ENCODE measurements at places on chromosomes 7 and 10.

DNA sequence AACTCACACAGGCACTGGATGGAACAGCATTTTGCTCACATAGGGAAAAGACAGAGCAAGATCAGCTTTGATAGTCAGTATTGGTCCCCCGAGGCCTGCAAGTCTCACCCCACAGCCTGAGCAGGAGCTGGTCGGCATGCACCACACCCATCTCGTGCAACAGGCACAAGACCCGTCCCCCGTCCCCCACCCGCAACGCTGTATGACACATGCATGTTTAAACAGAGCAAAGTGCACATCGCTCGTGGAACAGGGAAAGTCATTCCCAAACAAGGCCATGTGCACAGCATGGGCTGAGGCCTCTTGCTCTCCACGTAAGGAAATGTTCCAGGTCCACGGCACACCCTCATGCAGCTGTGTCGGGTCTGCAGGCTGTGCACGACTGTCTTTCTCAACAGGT lies 527.2 kb downstream of the ACTR3B start:
- H3K36me3 ChIP-seq: no peaks in the 10 kb centered on the region
- no peaks in the 10 kb centered on the region for H3K4me1 ChIP-seq
- no peak overlapping the region for H3K4me3 ChIP-seq

DNA sequence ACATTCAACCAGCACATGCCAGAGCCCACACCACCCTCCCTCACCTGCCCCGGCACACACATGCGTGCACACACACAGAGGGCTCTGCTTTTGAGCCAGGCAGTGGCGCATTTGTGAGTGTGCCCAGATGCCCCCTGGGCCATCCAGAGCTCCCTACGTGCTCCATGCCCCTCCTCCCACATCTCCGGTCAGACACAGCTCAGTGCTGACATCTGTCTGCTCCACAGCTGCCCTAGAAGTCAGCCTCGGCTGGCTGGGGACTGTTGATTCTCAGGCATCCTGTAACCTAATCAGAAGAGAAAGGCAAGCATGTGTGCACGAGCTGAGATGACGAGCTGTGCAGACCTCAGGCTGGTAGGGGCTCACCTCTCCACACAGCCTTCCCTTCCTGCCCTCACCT lies 135.1 kb downstream of the ZMIZ1 start:
- H3K4me1 ChIP-seq: no peaks in the 10 kb centered on the region
- DNase-seq: no peak
- H3K27me3 ChIP-seq: no peaks in the 10 kb centered on the region
- no peak overlapping the region for H3K4me3 ChIP-seq
- peaks cover 44% of the 10 kb centered on the region for H3K36me3 ChIP-seq

GRCh38 chr7:35699796-35700305 lies 4.9 kb upstream of the HERPUD2 start:
- H3K4me3 ChIP-seq: no peak overlapping the region
- H3K36me3 ChIP-seq: no peaks in the 10 kb centered on the region
- peaks cover 5% of the 10 kb centered on the region for H3K4me1 ChIP-seq
- no peaks in the 10 kb centered on the region for H3K27me3 ChIP-seq
- no peak for DNase-seq

GRCh38 chr7:139355320-139355719 lies 4.4 kb upstream of the LUC7L2 start:
- no peaks in the 10 kb centered on the region for H3K27me3 ChIP-seq
- no peak overlapping the region for H3K27ac ChIP-seq
- peaks cover 4% of the 10 kb centered on the region for H3K36me3 ChIP-seq
- H3K4me1 ChIP-seq: no peaks in the 10 kb centered on the region
- no peak for DNase-seq

DNA sequence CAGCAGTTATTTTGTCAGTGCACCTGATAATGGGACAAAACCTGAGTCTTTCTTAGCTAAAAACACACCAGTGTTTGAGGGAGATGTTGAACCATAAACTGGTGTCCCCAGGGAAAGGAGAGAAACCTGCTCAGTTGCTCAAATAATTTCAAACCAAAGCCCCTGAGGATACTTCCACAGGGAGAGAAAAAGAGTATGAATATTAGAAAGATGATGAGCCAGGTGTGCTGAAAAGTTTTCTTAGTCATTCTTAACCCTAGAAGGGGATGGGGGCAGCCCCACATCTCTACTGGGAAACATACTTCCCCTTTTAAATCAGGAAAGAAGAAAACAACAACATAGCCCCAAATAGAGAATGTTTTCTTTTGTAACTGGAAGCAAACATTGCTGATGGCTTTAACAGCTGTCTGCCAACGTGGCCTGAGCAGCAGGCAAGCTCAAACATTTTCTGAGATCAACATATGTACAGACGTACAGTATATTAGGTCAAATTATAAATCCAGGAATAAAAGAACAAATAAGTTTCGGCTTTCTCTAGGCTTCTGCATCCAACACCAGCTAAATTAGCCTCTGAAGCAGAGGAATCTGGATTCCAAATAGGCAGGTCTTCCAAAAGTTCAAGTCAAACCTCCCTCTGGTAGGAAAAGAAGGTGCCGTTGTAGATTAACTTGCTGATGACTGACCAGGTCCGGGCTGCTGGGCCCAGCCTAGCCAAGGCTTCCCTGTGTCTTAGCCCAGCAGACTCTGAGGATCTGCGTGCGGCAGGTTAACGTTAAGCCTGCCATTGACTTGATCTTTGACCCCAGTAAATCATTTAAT lies 30.5 kb upstream of the FBXW4 start:
- H3K27me3 ChIP-seq: no peaks in the 10 kb centered on the region
- H3K4me3 ChIP-seq: no peak overlapping the region
- no peak for DNase-seq
- H3K27ac ChIP-seq: no peak overlapping the region
- H3K4me1 ChIP-seq: no peaks in the 10 kb centered on the region

GRCh38 chr7:261341-262250 lies 28.4 kb upstream of the FOXL3 start:
- no peak overlapping the region for H3K4me3 ChIP-seq
- H3K36me3 ChIP-seq: peaks cover 41% of the 10 kb centered on the region
- H3K27me3 ChIP-seq: no peaks in the 10 kb centered on the region
- DNase-seq: no peak

DNA sequence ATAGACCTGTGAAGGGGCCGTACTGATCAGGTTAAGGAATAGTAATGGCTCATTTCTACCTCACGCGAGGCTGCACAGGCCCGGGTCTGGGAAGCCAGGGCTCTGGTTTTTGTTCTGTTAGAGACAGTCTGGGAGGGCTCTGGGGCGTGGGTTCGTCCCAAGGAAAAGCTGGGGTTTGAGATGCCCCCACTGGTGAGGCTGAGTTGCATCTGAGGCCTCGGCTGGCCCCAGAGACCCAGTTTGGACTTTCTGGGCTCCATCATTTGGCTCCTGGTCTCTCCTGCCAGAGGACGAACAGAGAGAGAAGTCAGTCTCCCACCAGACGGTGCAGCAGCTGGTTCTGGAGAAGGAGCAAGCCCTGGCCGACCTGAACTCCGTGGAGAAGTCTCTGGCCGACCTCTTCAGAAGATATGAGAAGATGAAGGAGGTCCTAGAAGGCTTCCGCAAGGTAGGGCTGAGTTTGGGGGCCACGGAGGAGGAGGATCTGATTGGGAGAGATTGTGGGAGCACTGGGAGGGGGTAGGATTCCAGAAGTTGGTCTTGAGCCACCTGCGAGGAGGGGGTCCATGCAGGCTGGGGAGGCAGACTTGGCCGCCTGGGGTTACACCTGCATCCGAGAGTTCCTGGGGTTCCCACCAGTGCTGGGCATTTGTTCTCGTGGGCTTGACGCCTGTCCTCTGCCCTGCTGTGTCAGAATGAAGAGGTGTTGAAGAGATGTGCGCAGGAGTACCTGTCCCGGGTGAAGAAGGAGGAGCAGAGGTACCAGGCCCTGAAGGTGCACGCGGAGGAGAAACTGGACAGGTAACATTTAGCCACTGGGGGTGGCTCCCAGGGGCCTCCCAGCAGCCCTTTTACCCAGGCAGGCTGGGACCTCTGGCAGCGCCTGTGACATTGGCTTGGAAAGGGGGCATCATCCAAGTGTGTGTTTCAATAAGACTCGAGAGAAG lies 22.5 kb upstream of the BTBD16 start:
- H3K4me3 ChIP-seq: no peak overlapping the region
- no peaks in the 10 kb centered on the region for H3K27me3 ChIP-seq
- H3K36me3 ChIP-seq: peaks cover 21% of the 10 kb centered on the region
- H3K4me1 ChIP-seq: no peaks in the 10 kb centered on the region
- H3K27ac ChIP-seq: no peak overlapping the region

DNA sequence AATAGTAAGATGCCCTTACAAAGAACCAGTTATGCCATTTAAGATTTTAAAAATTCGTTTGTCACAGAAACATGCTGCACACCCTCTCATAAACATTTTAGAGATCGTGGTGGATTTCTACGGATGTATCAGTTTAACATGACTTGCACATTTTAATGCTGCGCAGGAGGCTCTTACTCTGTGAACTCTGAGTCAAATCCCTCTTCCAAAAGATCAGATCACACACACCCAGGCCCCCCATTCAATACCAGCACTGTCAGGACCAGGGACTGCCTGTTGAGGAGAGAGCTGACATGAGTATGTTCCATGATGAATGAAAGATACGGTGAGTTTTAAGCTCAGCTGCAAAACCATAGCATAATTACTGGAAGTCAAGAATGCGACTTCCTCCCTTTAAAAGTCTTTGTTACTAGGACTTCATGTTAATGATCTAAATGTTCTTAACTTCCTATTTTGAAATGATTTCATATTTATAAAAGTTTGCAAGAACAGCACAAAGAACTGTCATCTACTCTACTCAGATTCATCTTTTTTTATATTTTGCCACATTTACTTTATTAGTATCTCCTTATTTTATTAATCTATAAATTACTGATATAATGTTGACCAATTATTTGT lies 500.2 kb downstream of the GLRX3 start:
- no peaks in the 10 kb centered on the region for H3K27me3 ChIP-seq
- H3K27ac ChIP-seq: no peak overlapping the region
- no peaks in the 10 kb centered on the region for H3K36me3 ChIP-seq

DNA sequence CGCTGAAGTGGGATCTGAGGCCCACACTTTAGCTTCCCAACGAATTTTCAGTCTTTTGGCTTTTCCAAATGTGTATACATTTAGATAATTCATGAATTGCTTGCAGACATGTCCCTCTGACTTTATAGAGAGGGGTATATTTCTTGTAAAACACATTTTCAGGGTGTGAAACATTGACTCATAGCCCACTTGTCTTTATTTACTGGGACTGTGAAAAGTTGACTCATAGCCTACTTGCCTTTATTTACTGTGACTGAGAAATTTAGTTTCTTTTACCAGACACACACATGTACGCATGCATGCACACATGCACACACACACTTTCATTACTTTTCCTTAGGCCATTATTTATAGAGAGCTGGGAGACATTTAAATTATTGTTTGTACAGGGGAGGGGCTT lies 79.1 kb downstream of the VTI1A start:
- peaks cover 6% of the 10 kb centered on the region for H3K4me1 ChIP-seq
- no peaks in the 10 kb centered on the region for H3K36me3 ChIP-seq
- H3K27me3 ChIP-seq: no peaks in the 10 kb centered on the region
- no peak overlapping the region for H3K4me3 ChIP-seq

GRCh38 chr10:91864744-91865143 lies 44.5 kb downstream of the FGFBP3 start:
- no peak for DNase-seq
- H3K27ac ChIP-seq: no peak overlapping the region
- no peaks in the 10 kb centered on the region for H3K4me1 ChIP-seq
- peaks cover 24% of the 10 kb centered on the region for H3K36me3 ChIP-seq
- no peak overlapping the region for H3K4me3 ChIP-seq
- no peaks in the 10 kb centered on the region for H3K27me3 ChIP-seq

DNA sequence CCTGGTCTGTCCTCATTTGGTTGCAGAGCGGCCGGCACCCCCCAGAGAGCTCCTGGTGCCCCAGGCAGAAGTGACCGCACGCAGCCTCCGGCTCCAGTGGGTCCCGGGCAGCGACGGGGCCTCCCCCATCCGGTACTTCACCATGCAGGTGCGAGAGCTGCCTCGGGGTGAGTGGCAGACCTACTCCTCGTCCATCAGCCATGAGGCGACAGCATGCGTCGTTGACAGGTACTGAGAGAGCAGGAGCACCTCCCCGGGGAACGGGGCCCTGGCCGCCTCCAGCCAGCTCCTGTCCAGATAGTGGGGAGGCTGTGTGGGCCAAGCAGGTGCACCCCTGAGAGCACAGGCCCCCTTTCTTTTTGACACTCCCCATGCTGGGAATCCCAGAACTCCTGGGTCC lies 532.9 kb upstream of the FOXK1 start:
- no peak overlapping the region for H3K27ac ChIP-seq
- no peak for DNase-seq
- no peaks in the 10 kb centered on the region for H3K36me3 ChIP-seq
- no peaks in the 10 kb centered on the region for H3K27me3 ChIP-seq

DNA sequence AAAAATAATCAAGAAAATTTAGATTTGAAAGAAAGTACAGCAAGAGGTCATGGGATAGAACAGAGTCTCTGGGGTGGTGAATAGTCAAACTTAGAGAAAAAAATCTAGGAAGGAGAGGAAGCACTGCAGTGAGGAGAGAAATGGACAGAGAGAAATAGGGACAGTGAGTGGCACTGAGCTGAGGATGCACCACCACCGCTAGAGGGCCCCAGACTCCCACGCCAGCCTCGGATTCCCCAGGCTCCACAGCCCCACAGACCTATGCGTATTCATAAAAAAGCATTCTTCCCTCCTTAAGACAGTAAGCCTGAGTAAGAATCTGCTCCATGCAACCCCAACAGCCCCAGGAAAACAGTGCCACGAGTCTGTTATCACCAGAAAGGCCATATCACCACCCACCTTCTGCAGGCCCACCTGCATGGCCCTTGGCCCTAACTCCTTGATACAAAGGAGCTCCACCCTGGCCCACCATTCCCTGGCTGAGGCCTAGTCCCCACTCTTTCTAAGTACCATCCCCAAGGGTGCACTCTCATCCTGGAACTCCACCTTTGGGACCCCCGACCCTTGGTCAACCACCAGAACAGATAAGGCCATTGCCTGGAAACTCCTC lies 91.0 kb downstream of the ALOX5 start:
- peaks cover 4% of the 10 kb centered on the region for H3K4me1 ChIP-seq
- no peaks in the 10 kb centered on the region for H3K27me3 ChIP-seq
- H3K27ac ChIP-seq: no peak overlapping the region
- H3K4me3 ChIP-seq: no peak overlapping the region
- peaks cover 3% of the 10 kb centered on the region for H3K36me3 ChIP-seq

GRCh38 chr7:74449809-74450397 lies 3.8 kb upstream of the GTF2IRD1 start:
- no peak for DNase-seq
- no peak overlapping the region for H3K4me3 ChIP-seq
- H3K27me3 ChIP-seq: no peaks in the 10 kb centered on the region

- H3K4me1 ChIP-seq: no peaks in the 10 kb centered on the region
- no peak overlapping the region for H3K27ac ChIP-seq
- H3K4me3 ChIP-seq: no peak overlapping the region
- no peaks in the 10 kb centered on the region for H3K27me3 ChIP-seq
- H3K36me3 ChIP-seq: no peaks in the 10 kb centered on the region
These were observed 99.3 kb downstream of the CDC14C start for GRCh38 chr7:49023345-49024328.

Measured in thoracic aorta (tissue), 2 donors.